CD4-positive, alpha-beta T cell treated with Interleukin-15 for 4 hours (primary cell): ENCODE measurements at places on chromosomes 5 and 9.

DNA sequence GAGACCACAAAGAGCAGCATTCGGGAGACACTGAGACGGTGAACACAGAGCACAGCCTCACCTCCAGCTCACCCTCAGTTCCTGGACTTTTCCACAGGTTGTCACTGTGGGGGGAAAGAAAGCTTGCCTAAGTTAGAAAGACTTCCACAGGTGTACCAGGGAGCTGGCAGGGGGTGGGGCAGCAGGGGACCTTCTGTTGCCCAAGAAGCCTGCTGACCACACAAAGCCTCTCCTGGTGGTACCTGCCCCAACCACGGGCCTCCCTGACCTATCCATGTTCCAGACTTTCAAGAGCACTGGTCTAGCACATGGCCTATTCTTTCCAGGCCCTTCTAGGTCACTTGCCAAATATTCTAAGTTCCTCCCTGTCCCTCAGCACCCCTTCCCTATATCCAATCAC lies 550.8 kb downstream of the BNC2 start:
- no peak for DNase-seq

GRCh38 chr5:40021007-40021406 lies 596.2 kb upstream of the DAB2 start:
- peak; percentile 13 for DNase-seq

- no peak for DNase-seq
Observed at GRCh38 chr9:117368684-117369230, 46.1 kb downstream of the ASTN2 start.

- no peak for DNase-seq
Observed at GRCh38 chr9:2691626-2692025, 25.7 kb upstream of the KCNV2 start.

GRCh38 chr5:157670662-157671591 lies at the start of gene C5orf52:
TSS of gene C5orf52 (plus strand) at chr5:157671533. CDS start at chr5:157671615, 82 bp downstream.
- peak; percentile 8 for DNase-seq

GRCh38 chr9:727767-728166 lies 113.7 kb upstream of the DMRT1 start:
- no peak for DNase-seq

GRCh38 chr5:76695346-76695745 lies 20.6 kb upstream of the F2R start:
- DNase-seq = no peak

DNA sequence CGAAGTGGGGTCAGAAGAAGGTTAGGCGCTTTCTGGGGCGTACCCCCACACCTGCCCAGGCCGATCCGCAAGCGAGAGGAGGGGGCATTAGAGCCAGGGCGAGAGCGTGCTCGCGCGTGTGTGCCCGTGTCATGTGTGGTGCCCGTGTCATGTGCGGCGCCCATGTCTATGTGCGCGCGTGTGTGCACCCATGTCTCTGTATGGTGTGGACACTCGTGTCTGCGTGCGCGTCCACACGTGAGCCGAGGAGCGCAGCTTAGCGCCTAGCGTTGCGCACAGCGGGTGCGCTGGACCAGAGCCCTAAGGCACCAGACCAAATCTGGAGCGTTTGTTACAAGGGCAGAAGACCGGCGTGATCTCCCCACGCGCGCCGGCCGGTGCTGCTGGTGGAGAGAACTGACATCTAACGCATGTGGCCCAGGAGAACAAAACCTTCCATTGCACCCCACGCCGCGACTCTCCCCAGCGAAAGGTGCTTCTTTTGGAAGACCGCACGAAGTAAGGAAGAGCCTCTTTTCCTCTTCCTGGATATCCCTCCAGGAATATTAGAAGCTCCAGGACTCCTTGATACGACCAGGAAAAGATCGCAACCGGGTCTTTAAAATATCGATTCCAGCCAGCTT lies 644 bp downstream of the NIM1K start:
- DNase-seq = no peak

GRCh38 chr5:126015235-126016181 lies 407.7 kb upstream of the GRAMD2B start:
- no peak for DNase-seq

DNA sequence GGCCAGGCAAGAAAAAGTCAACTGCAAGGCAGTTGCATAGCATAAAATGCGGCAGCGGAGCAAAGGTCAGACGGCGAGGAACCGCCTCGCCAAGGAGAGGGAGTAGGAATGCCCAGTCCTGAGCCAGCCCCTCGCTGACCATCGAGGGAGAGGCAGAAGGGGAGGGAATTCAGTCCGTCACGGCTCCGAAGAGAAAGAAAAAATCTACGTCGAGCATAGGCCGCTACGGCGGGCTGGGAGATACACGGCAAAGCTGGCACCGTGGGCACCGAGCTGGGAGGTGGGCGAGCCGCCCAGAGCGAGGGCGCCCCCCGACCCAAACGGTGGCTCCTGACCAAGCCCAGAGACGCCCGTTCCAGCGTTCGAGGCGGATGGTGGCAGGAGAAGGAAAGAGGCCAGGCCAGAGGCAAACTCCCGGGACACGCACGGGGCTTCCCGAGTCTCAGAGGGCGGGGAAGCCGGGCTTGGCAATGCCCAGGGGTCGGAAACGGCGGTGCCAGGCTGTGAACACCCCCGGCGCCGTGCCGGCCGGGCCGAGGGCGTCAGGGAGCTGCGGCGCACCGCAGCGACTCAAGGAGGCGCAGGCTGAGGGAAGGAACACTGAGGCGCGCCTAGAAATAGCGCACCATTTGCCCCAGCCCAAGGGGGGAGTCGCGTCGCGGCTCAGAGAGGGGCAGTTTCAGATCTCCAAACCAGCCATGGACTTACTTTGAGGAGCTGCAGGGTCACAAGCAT lies 518 bp downstream of the SPRY4 start:
- no peak for DNase-seq

- no peak for DNase-seq
Observed at GRCh38 chr5:107215611-107216010, 455.1 kb downstream of the EFNA5 start.

DNA sequence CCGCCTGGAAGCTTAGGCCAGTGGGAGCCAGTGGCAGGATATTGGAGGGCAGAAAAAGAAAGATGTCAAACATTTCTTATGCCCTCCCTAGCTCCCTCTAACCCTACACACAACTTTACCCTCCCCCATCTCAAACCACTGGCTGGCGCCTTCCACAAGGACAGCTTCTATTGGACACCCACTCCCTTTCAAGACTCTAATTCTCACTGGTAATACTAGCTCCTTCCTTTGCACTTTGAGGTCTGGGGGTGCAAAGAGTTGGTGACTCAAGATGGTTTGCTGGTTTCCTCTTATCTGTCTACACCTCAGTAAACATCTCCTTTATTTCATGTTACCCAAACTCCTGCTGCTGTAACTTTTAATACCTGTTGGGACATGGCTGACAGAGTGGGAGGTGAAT lies 11.6 kb upstream of the ITGA1 start:
- DNase-seq = peak; percentile 72

DNA sequence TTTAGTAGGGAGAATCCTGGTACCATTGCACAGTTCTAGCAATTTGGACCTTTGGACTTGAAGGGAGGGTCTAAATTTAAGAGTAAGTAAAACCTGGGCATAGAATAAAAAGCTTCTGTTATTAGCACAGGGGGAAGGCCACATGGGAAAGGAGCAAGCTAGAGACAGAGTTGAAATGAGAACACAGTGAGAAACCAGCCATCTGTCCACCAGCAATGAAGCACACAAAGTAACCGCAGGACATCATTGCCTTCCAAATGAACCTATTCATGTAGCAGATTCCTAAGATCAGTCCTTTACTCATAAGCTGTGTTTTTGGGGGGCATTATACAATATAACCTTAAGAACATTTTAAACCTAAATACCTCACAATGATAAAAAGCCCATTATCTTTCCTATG lies 407.4 kb downstream of the HCN1 start:
- DNase-seq = no peak

DNA sequence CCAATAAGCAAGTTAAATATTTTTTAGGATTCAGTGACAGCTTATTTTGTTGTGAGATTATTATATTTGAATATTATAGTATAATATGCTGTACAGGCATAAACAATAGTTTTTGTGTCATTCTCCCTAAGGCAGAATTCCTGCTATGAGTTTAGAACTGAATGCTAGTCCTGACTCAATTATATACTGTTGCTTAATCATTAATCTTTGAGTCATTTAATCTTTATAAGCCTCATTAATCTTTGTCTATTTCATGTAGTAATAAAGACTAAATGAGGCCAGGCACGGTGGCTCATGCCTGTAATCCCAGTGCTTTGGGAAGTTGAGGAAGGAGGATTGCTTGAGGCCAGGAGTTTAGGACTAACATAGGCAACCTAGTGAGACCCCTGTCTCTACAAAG lies 3.6 kb upstream of the DCP2 start:
- DNase-seq = no peak

- DNase-seq = no peak
Observed at GRCh38 chr9:72960446-72960845, 7.6 kb upstream of the ALDH1A1 start.

GRCh38 chr5:118692811-118693342 lies 295.5 kb downstream of the DTWD2 start:
- DNase-seq = no peak

GRCh38 chr5:116442095-116442534 lies 132.5 kb downstream of the SEMA6A start:
- no peak for DNase-seq

DNA sequence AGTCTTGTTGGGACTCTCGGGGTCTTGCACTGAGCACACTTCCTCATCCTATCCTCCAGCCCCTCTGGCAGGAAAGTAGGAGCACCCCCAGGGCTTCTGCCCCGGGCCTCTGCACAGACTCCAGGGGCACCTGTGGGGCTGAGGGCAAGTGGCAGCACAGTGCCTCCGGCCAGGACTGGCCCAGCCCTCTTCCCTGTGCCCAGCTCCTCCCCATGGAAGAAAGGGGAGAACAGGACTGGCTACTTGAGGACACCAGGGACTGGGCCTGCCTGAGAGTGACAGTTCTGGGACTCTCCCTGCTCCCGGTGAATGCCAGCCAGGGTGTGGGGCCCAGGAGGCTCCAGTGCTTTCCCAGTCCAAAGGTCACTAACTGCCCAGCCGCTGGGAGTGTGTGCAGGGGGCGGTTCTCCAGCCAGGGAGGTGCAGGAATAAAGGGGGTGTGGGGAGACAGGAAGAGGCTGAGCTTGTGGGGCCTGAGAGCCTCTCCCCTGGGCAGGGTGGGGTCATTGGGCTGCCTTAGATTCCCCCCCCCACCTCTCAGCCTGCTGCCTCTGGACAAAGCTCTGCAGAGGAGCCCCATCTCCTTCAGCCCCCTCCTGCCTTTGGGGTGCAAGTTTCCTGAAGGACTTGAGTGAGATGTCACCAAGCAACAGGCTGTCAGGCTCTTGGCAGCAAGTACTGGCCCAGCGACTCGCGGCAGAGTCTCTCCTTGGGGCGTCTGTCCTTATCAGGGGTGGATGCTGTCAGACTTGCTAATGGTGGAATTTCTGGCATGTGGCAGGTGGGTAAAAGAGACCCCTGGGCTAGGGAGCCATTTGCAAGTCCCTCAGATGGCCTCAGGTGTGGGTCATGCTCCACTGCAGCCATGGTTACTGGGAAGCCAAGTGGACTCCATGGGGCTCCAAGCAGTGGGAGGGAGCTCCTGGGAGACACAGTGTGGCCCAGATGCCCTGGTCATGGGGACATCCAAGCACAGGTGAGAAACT lies 19.1 kb upstream of the JADE2 start:
- DNase-seq = no peak

DNA sequence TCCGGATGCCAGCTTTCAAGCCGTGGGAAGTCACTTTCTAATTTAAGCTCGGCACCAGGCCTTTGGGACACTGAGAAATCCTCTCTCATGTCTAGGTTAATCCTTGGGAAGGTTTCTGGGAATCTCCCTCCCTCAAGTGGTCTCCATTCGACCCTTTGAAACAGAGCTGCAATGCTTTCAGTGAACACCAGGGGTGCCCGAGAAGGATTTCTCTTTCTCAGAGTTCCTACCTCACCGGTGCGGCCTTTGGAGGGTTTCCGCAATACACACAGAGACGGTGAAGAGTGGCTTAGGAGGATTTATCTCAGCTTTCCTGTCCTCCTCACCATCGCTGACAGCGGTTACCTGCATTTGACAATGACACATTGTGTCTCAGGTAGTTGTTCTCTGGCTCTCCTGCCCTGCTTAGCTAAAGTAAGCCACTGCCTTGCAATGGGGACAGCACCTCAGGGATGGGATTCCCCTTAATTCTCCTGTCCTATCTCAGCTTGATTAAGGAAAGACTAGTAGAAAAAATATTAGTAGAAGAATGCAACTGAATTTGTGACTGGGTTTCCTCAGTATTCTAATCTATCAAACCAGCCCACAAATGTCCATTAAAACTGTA lies 180.6 kb downstream of the GABRG2 start:
- DNase-seq = no peak

DNA sequence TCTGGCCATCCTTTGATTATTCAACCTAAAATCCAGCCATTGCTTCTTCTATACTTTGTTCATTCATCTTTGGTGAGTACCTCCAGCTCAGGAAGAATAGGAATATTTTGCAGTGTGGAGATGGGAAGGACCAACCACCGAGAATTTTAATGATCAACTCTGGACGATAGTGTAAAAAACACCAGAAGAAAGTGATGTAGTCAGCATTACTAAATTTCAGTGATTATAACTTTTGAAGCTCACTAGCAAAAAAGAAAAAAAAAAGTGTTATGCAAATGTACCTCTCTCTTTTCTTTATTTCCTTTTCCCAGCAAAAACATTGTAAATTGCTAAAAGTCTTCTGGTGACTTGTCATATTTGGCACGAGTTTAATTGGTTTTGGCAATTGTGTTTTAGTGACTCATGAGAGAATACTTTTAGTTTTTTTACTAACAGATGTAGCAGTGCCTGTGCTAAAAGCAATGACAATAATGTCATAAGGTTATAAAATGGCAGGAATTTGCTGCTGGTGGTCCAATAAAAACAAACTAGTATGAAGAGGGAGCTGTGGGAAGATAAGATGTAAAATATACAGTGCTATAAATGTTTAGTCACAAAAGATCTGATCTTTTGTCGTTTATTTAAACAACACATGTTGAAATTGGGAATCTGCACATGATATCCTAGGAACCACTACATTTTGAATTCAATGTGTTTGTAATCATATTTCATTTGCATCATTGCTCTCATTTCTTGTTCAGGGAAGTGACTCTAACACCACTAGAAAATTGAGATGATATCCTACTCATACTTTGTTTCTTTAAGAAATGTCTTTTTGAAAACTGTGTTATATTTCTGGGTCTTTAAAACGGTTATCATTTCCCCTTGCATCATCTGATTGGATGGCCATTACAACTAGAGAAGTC lies 81.3 kb upstream of the ERCC6L2 start:
- DNase-seq = no peak

DNA sequence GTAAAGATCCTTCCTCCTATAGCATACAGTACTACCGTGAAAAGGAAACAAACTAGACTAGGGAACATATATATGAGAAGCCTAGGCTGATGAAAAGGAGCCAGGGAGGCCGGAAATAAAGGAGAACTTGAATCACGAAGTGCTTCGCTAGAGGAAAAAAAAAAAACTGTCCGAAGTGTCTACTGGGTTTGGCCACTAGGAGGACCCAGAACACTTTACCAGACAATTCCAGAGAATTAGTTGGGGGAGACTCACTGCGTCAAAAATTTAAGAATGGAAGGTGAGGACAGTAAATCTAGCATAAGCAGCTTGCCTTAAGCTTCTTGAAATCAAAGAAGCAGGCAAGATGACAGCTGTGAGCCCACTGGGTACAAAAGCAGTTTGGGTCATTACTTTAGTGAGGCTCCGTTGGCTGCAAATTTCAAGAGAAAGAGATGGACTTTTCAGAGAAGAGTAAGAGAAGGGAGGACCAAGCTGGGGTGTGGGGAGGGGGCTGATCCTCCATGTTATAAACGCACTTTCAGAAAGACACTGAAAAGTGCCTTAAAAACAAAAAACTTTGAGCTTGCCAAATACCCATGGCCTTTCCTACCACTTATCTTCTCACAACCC lies 47.4 kb downstream of the P4HA2 start:
- DNase-seq = no peak
